PC-3 (cell line): ENCODE measurements at places on chromosomes 5 and 9. TPM values are rescaled to one million over a fixed set of nuclear protein-coding genes. Genes with fewer than 3 reads are reported as not detected.

DNA sequence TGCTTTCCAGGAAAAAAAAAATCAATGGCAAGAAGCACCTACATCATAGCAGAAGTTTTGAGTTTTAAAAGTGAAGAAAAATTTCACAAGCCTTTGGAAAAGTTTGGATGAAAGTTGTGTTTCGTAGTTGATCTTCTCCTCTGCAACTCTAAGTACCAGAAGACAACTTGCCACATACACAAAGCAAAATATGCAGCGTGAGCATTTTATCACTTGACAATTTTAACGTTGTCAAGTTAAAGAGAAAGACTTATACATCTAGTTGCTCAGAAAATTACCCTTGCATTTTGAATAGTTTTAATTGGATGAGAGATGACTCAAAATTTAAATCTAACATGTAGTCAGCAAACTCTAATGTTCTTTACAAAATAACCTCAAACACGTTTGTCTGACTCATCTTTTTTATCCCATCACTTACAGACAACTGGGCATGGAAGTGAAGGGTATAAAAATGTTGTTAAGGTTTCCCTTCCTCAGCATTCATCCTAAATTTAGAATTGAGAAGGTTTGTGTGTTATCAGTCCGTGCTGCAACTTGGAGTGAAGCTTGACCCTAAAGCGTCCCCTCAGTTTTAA is 213.4 kb downstream of the MARCHF11 start:
- no peak overlapping the region for H3K27ac ChIP-seq
- H3K27me3 ChIP-seq = no peaks in the 10 kb centered on the region
- DNase-seq = no peak
- H3K4me3 ChIP-seq = no peak overlapping the region
- H3K4me1 ChIP-seq = no peaks in the 10 kb centered on the region

MRPL50 gene
- 8.2 and 10.2 TPM in 2 replicates for total RNA-seq

MCC gene
- 7.1 and 10.3 TPM in 2 replicates for total RNA-seq

FREM1 gene
- 0.52 and 1.2 TPM in 2 replicates for total RNA-seq

DNA sequence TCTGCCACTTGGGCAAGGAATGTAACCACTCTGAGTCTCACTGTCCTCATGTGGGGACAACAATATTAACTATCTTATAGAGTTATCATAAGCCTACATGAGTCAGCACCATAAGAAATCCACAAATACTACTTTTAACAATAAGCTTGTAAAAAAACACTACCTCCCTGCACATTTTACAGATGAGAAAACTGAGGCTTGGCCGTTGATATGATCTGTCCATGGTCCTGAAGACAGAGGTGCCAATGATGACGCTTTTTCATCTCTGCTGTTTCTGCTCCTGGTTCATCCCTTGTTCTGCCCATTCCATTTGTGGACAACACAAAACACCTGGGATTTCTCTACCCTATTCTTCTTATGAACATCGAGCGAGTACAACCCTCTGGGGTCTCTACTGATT is 23.4 kb upstream of the STRBP start:
- H3K36me3 ChIP-seq = no peaks in the 10 kb centered on the region
- no peak for DNase-seq
- H3K4me3 ChIP-seq = no peak overlapping the region
- H3K27ac ChIP-seq = no peak overlapping the region

DNA sequence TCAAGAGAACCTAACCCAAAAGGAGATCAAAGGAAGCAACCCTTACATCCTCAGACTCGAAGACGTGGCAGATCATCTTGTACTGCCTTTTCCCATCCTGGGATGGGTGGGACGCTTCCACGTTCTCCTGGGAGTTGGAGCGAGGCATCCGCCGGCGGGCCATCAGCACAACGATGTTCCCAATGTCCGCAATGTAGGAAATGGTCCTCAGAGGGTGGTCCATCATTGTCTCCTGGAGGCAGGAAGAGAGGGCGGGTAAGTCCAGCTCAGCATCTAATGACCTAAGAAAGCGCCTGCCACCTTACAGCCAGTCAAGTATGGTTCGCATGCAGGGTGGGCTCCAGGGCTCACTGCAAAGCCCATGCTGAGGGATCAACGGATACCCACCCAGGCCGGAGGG is 131.2 kb downstream of the ENTREP1 start:
- no peaks in the 10 kb centered on the region for H3K36me3 ChIP-seq
- H3K27me3 ChIP-seq = peaks cover 42% of the 10 kb centered on the region
- no peaks in the 10 kb centered on the region for H3K4me1 ChIP-seq
- no peak overlapping the region for H3K27ac ChIP-seq

ZNF366 gene
- not detected in 2 replicates for total RNA-seq

MIGA2 gene
- total RNA-seq = 29.6 TPM in 2 replicates

GRCh38 chr9:119810645-119811429 is 441.6 kb upstream of the BRINP1 start:
- DNase-seq = no peak
- H3K4me1 ChIP-seq = no peaks in the 10 kb centered on the region
- H3K27ac ChIP-seq = no peak overlapping the region
- H3K36me3 ChIP-seq = no peaks in the 10 kb centered on the region
- no peak overlapping the region for H3K4me3 ChIP-seq

GDA gene
- not detected in 2 replicates for total RNA-seq

PANK3 gene
- 21.5 and 22.7 TPM in 2 replicates for total RNA-seq

- H3K4me1 ChIP-seq = no peaks in the 10 kb centered on the region
- no peaks in the 10 kb centered on the region for H3K36me3 ChIP-seq
- no peak overlapping the region for H3K27ac ChIP-seq
- no peak for DNase-seq
- peaks cover 58% of the 10 kb centered on the region for H3K27me3 ChIP-seq
- H3K4me3 ChIP-seq = no peak overlapping the region
Observed at GRCh38 chr9:3023449-3023848, 179.6 kb upstream of the PUM3 start.

BAAT gene
- 0.07 TPM in 1 of 2 replicates, not detected in the other for total RNA-seq

- H3K36me3 ChIP-seq = no peaks in the 10 kb centered on the region
- H3K27ac ChIP-seq = no peak overlapping the region
- H3K4me1 ChIP-seq = peaks cover 13% of the 10 kb centered on the region
- H3K4me3 ChIP-seq = no peak overlapping the region
- H3K27me3 ChIP-seq = no peaks in the 10 kb centered on the region
Observed at GRCh38 chr5:135272311-135272805, 126.7 kb downstream of the MACROH2A1 start.

DAB2IP gene
- total RNA-seq = 15.2 and 17.6 TPM in 2 replicates

UBE2QL1 gene
- 7.4 and 8.8 TPM in 2 replicates for total RNA-seq

PCDHAC2 gene
- 4.2 and 8.2 TPM in 2 replicates for total RNA-seq

BTNL8 gene
- 0.23 TPM in 1 of 2 replicates, not detected in the other for total RNA-seq
